ENCODE measurements at places on chromosomes 6 and 20. TPM values are rescaled to one million over a fixed set of nuclear protein-coding genes. Genes with fewer than 3 reads are reported as not detected.

GRCh38 chr6:3940703-3941102 is 91.5 kb downstream of the FAM50B start:
- DNase-seq: no peak
- no peak overlapping the region for H3K27ac ChIP-seq
- H3K4me3 ChIP-seq: no peak overlapping the region
- H3K36me3 ChIP-seq: no peaks in the 10 kb centered on the region
- no peaks in the 10 kb centered on the region for H3K4me1 ChIP-seq

The GHRH gene
- not detected for total RNA-seq

DNA sequence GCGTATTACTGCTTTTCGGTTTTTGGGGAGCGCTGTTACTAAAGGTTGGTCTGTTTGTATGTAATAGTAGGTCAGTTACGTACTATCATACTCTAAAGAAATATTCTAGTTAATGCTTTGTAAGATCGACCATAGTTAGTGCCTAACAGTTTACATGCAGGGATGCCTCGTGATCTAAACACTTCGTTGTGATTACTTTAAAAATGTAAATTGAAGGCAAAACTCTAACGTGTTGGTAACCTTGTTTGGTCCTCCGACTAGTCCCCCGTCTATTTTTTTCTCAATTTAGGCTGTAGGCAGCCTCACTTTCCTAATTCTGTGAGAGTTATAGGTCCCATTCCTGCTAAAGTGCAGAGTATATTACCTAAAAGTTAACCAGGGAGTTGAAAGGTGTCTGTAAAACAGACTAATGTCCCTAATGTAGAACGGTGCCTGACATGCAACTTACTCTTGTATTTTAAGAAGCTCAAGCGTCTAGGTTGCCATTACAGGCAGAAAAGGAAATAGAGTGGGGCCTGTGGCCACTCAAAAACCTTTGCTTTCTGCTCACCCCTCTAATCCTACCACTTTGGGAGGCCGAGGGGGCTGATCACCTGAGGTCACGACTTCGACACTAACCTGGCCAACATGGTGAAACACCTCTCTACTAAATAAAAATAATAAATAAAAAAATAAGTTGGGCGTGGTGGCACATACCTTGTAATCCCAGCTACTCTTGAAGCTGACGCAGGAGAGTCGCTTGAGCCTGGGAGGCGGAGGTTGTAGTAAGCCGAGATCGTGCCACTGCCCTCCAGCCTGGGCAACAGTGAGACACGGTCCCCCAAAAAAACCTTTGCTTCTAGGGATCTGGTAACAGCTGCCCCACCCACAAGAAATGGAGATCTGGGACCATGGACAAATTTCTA is 37.8 kb downstream of the HFE start:
- peaks cover 73% of the 10 kb centered on the region for H3K36me3 ChIP-seq
- peak overlapping the region; percentile 99 for H3K27ac ChIP-seq
- H3K4me3 ChIP-seq: peak overlapping the region; percentile 98

The SIGLEC1 gene
- not detected for total RNA-seq

DNA sequence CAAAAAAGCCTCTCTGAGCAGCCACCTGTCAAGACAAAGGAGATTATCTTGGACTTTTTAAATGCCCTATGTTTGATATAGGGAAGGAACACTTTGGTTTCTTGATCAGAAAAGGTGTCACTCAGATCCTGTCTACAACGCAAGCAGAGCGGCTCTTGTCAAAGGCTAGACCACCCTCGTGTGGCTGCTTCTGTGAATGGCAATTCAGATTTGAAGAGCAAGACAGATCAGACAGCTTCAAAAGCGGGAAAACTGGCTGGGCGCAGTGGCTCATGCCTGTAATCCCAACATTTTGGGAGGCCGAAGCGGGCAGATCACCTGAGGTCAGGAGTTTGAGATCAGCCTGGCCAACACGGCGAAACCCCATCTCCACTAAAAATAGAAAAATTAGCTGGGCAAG is 10.1 kb upstream of the NXT1 start:
- peak; percentile 61 for DNase-seq
- H3K4me1 ChIP-seq: no peaks in the 10 kb centered on the region
- no peak overlapping the region for H3K27ac ChIP-seq
- no peaks in the 10 kb centered on the region for H3K27me3 ChIP-seq
- H3K4me3 ChIP-seq: no peak overlapping the region

- no peaks in the 10 kb centered on the region for H3K27me3 ChIP-seq
- DNase-seq: no peak
- H3K27ac ChIP-seq: no peak overlapping the region
- no peaks in the 10 kb centered on the region for H3K4me1 ChIP-seq
- no peak overlapping the region for H3K4me3 ChIP-seq
These were observed 107.5 kb downstream of the CENPW start for GRCh38 chr6:126447367-126447766.

GRCh38 chr6:77456531-77457248 is 6.6 kb downstream of the HTR1B start:
- H3K4me3 ChIP-seq: no peak overlapping the region
- no peaks in the 10 kb centered on the region for H3K27me3 ChIP-seq
- peaks cover 11% of the 10 kb centered on the region for H3K4me1 ChIP-seq
- peak; percentile 96 for DNase-seq
- peaks cover 5% of the 10 kb centered on the region for H3K36me3 ChIP-seq

DNA sequence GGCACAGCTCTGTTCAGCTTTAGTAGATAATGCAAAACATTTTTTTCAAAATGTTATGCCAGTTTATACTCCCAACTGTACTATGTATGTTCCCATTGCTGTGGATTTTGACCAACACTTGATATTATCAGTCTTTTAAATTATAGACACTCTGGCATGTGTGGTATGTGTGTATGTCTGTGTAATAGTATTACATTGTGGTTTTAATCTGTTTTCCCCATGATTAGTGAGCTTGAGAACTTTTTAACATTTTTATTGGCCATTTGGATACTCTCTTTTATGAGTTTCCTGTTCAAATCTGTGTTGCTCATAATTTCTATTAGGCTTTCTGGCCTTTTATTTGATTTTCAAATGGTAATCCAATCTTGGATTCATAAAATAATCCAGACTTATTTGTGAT is 69.2 kb upstream of the TXNDC5 start:
- no peak overlapping the region for H3K27ac ChIP-seq
- peaks cover 18% of the 10 kb centered on the region for H3K4me1 ChIP-seq
- no peak overlapping the region for H3K4me3 ChIP-seq
- H3K36me3 ChIP-seq: no peaks in the 10 kb centered on the region
- H3K27me3 ChIP-seq: no peaks in the 10 kb centered on the region

The MACROD2 gene
- 2.3 TPM for total RNA-seq

The ENPP3 gene
- total RNA-seq: not detected

DNA sequence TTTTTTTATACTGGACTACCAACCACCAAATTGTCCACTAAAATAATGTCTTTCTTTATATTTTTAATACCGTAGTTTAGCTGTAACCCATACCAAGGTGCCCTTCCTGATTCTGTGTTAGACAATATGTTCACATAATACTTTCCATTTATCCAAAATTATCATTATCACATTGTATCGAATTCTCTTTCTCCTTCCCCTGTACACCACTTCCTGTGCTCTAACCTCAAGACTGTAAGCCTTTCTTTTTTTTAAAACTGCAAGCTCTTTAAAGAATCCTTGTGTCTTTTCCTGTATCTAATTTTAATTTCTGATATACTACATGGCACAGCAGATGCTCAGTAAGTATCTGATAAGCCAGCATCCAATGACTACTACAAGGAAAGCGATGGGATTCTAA is 917.5 kb downstream of the EYS start:
- no peak overlapping the region for H3K27ac ChIP-seq
- H3K36me3 ChIP-seq: no peaks in the 10 kb centered on the region
- no peak for DNase-seq
